ENCODE measurements at places on chromosomes 1 and 21.
A peak's percentile ranks its signal among the peaks of the same experiment; 100 is the strongest.

DNA sequence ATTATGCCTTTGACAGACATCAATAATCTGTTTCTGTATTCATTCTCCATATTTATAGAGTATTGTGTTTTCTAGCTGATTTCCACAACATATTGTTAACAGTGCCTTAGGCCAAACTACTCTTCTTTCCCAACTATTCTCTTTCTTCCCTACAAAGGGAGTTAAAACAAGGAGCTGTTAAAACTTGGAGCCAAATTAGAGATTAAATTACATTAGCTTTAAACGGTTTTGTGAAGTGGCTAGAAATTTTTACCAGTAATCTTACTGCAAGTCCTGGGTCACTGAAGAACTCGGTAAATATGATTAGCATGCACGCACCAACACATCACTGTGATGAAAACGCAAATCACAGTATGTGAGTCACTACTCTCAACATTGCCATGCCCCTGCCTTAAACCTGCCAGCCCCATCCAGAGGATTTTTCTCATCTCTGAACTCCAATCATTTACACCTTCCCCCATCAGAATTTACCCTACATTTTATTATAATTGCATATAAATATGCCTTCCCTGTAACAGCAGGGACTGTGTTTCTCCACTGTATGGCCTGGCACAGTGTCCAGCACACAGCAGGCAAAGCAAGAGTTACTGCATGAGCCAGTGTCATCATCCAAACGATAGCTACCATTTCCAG lies 1.5 kb upstream of the PRDX6 start:
- peak; percentile 20 for DNase-seq

GRCh38 chr1:160429702-160430535 lies 29.6 kb downstream of the VANGL2 start:
- no peak for DNase-seq

- peak; percentile 82 for DNase-seq
Measured at GRCh38 chr1:212586206-212587015, 22.1 kb upstream of the ATF3 start.

DNA sequence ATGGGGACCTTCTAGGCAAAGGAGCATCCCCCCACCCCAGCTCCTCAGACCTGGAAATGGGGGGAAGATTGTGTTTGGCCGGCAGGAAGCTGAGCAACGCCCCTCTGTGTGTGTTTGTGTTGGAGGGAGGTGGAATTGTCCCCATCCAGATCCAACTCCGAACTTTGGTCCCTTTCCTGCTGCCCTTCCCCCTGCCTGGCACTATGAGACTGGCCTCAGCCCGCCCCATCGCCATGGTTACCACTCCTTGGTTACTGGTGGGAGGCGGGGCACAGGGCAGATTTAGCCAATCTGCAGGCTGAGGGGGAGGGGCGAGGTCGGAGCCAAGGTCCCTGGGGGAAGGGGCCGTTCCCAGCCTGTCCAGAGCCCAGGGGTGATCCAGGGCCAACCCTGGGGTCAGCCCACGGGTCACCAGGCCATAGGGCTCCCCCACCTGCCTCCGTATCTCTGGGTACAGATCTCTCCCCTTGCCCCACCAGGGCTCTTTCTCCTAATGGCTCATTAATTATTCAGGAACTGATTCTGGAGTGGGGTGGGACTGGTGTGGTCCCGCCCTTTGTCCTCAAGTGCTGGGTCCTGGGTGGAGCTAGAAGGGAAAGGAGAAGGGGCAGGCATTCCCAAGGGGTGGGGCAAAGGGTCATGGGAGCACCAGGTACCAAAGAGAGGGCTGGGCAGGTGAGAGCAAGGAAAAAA lies 15.2 kb downstream of the PTPRF start:
- DNase-seq, result peak; percentile 80

DNA sequence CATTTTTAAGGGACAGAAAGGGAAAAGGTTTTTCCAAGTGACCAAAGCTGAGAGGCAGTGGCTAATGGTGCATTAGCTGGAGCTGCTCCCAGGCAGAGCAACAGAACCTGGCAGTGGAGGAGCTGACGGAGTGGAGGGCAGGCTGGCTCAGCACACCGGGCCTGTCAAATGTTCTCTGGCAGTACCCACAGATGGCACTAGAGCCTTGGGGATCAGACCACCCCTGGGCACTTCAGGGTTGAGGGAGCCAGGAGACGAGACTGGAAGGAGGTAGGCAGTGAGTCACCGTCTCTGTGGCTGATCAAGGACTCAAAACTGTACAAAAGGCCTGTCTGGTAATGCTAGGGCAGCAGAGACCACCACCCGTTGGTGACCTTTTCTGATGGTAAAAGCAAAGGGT lies 121.7 kb upstream of the KIAA0040 start:
- no peak for DNase-seq

- DNase-seq, result peak; percentile 72
Measured at GRCh38 chr1:27726173-27727044, 648 bp downstream of the FAM76A start.

- no peak for DNase-seq
Measured at GRCh38 chr21:36481639-36482038, 1.7 kb upstream of the CLDN14 start.

Data from RPMI8226 (cell line).